ENCODE measurements at places on chromosomes 4 and X. TPM values are rescaled to one million over a fixed set of nuclear protein-coding genes. Genes with fewer than 3 reads are reported as not detected.

- H3K27me3 ChIP-seq: no peaks in the 10 kb centered on the region
- H3K36me3 ChIP-seq: no peaks in the 10 kb centered on the region
- no peaks in the 10 kb centered on the region for H3K4me1 ChIP-seq
Observed at GRCh38 chrX:106208154-106208553, 40.0 kb downstream of the PWWP3B start.

- no peak for DNase-seq
- H3K36me3 ChIP-seq: no peaks in the 10 kb centered on the region
- no peaks in the 10 kb centered on the region for H3K27me3 ChIP-seq
- H3K4me1 ChIP-seq: no peaks in the 10 kb centered on the region
Observed at GRCh38 chr4:79987401-79987800, 85.6 kb downstream of the ANTXR2 start.

The HS6ST2 gene
- not detected for total RNA-seq

DNA sequence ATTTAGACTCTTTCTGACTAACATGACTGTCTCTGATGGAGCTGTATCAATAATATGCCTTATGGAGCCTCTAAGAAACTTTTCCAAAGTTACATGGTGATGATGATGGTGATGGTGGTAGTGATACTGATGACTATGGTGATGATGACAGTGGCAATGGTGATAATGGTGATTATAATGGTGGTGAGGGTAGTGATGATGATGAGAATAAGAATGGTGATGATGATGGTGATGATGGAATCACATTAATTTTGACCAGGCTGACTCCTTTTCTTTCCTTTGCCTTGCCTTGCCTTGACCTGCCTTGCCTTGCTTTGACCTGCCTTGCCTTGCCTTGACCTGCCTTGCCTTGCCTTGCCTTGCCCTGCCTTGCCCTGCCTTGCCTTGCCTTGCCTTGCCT, 31.7 kb upstream of the AREG start:
- H3K4me1 ChIP-seq: no peaks in the 10 kb centered on the region
- no peaks in the 10 kb centered on the region for H3K36me3 ChIP-seq
- H3K27ac ChIP-seq: no peak overlapping the region
- no peak overlapping the region for H3K4me3 ChIP-seq

DNA sequence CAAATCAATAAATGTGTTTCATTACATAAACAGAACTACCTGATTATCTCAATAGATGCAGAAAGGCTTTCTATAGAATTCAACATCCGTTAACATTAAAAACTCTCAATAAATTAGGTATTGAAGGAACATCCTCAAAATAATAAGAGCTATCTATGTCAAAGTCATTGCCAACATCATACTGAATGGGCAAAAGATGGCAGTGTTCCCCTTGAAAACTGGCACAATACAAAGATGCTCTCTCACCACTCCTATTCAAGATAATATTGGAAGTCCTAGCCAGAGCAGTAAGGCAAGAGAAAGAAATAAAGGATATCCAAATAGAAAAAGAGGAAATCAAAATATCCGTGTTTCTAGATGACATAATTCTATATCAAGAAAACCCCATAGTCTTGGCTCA, 466.4 kb downstream of the MAGEE1 start:
- no peaks in the 10 kb centered on the region for H3K27me3 ChIP-seq
- no peak for DNase-seq
- no peaks in the 10 kb centered on the region for H3K36me3 ChIP-seq
- H3K27ac ChIP-seq: no peak overlapping the region
- H3K4me1 ChIP-seq: no peaks in the 10 kb centered on the region
- H3K4me3 ChIP-seq: no peak overlapping the region

Measured in natural killer cell (primary cell).